ENCODE measurements at places on chromosomes 4 and X.

DNA sequence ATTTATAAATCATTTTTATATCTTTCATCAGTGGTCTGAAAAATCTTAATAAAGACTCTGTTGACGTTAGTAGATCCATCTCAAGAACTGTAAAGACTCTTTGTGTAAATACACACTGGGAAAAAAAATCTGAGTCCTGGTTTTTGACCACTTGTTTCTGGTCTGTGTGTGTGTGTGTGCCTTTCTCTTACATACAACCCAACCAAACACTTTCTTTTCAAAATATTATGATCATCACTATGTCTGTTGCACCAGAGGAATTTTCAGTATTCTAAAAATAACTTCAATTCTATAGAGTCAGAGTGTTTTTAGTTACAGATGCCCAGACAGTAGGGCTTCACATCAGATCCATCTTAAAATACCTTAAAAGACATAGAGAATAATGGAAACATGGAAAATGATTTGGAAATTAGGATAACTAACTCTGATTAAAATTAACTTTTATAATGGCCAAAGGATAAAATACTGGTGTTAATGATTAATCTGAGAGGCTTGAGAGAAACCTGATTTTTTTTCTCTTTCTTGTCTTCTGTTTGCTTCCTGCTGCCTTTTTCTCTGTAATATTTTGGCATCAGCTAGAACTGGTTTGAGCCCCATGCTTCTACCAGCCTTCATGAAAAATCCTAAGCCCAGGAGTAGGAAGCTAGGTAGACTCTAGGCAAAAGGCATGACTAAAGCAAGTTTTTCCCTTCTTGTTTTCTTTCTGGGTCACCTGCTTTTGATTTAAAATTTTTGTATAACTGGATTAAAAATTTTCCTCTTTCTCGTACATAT, 99.7 kb downstream of the ATXN3L start:
- no peak for DNase-seq

GRCh38 chr4:182973511-182973911, 56.3 kb upstream of the DCTD start:
- no peak for DNase-seq

- no peak for DNase-seq
Measured at GRCh38 chr4:61511716-61512488, 311.8 kb downstream of the ADGRL3 start.

- no peak for DNase-seq
Measured at GRCh38 chr4:98514741-98515469, 143.5 kb downstream of the TSPAN5 start.

GRCh38 chrX:139832718-139833309, 100.0 kb downstream of the ATP11C start:
- no peak for DNase-seq

GRCh38 chrX:120452131-120452530, 17.0 kb downstream of the LAMP2 start:
- peak; percentile 54 for DNase-seq

DNA sequence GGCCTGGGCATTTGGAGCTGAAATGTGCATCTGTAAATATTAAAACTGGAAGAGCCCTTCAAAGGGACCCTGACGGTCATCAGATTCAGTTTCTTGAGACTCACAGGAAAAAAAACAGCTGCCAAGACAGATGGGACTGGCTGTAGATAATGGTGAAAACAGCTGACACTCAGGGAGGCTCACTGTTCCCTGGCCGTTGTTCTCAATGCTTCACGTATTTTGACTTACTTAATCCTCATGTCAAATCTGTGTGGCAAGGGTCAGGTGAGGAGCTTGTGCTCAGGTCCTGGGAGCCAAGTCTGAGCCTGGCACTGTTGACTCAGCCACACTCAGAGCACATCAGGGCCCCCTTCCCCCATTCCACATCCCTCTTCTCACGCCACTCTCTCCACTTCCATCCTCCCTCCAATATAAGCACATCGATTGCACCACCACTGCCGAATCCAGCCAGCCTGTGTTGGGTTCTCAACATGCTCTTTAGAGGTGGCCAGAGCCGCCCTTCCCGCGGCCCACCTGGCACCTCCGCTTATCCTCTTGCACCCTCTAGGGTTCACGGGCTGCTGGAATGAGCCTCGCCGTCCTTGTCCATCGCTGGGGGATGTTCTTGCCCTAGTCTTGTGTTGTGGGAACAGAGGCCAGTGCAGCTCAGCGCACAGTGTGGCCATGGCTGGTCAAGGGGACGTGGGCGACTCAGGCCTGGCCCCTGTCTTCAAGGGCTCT, 40.1 kb downstream of the EVC start:
- peak; percentile 54 for DNase-seq

GRCh38 chr4:24248674-24249630, 335.4 kb downstream of the DHX15 start:
- DNase-seq, result no peak

DNA sequence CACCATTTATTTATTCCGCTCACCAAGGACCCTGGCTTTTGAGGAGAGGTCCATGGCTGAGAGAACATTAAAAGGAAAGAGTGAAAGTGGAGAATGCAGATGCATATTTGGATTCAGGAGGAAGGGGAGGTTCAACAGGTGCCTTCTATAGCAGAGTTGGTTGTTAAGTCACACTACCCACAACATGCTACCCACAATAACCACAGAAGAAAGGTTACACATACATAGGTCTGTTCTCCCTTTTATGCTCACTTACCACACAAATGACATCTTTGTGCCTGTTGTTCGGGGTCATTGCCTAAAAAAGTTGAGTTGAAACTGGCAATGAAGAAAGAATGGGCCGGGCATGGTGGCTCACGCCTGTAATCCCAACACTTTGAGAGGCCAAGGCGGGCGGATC, 587.4 kb downstream of the RPA4 start:
- no peak for DNase-seq

GRCh38 chr4:7973545-7973981, 33.9 kb upstream of the AFAP1 start:
- no peak for DNase-seq

GRCh38 chr4:28278676-28279075, 1418.0 kb downstream of the STIM2 start:
- DNase-seq, result no peak

DNA sequence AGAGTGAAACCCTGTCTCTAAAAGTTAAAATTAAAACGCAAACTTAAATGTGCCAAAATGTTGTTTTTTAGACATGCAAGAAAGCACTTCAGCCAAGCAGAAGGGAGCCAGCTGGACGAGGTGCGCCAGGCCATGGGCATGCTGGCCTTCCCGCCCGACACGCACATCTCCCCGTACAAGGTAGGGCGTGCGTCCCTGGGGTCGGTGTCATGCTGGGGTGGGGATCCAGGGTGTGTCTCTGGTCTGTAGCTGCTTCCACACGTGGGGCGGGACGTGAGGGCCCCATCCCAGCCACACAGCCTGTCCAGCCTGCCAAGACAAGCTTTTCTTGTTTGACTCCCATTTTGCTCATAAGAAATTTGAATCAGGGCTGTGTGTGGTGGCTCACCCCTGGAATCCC, 14.3 kb upstream of the UVSSA start:
- no peak for DNase-seq

- DNase-seq, result no peak
Measured at GRCh38 chrX:147699061-147699460, 212.7 kb upstream of the FMR1 start.

DNA sequence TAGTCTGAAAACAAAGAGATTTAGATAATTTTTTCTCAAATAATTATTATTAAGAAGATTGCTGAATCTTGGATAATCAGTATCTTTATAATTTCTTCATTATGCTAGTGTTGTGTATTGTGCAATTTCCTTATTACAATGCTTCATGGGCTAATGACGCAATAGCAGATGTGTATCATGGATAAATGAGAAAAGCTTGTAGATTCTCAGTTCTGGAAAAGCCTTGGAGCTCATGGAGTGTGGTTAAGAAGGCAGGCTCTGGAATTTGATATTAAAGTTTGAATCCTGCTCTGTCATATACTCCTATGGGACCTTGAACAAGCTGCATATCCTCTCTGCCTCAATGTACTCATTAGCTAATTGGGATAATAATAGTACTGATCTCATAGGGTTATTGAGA, 18.9 kb upstream of the CXCL8 start:
- no peak for DNase-seq

DNA sequence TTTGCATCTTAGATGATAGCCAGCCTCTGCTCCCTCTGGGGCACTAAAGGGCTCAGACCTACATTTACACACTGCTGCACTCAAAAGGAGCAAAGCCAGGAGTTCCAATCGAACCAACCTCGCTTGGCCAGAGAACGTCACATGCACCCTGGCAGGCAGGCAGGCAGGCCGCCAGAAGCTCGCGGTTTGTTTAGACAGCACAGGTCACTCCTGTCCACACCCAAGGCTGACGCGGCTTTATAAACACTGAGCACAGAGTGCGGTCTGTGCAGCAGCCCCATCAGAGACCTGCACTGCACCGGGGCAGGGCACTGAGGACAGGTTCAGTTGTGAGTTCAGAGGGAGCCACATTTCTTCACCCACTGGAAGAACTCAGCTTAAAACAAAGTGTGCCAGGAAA, 143.9 kb downstream of the BCOR start:
- no peak for DNase-seq

DNA sequence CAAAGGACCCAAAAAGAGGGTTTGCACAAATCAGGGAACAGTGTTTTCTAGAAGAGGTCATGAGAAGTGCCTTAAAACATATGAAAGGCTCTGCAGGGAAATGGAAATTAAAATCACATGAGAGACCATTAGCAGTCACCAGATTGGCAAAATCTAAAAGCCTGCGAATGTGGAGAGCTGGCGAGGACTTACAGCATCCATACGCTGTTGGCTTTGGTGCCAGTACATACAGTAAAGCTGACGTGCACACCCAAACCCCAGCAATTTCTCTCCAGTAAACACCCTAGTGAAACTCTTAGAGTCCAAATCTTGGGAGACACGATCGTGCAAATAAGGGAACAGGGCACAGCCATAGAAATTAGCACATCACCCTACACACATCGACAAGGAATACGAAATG, 25.4 kb upstream of the PPP2R2C start:
- no peak for DNase-seq

GRCh38 chrX:12994321-12994720, 19.4 kb downstream of the TMSB4X start:
- DNase-seq, result no peak

DNA sequence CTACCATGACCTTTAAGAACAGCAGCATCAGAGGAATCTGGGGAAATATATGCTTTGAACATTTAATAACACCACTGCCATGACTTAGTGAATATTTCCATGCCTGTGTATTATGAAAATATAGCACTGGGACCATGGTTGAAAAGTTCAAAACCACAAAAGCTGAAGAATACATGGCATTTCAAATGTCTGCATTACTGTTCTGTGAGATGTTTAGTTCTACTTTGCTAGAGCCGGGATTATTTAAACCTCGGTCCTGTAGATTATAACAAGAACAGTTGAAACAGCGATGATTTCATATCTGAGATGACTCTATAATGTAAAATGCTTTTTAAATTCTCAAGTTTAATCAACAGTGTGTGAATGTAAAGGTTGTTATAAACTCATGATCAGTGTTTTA, 126.7 kb upstream of the AGA start:
- DNase-seq, result no peak

DNA sequence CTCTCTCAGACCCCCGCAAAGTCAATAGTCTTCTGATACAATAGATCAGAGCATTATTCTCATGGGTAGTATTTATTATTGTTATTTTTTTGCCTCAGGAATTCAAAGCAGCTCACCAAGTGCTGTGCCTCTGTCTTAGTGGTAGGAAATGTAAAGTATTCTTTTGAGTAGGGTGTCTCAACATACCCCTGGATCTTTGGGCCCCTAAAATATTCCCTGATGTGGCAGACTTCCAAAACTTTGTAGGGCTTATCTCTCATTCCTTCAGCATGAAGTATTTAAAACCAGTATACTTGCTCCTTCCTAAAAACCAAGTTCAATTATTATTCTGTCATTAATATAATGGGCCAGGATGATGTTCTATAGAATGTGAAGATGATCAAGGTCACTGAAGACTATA, 115.3 kb upstream of the ZNF827 start:
- no peak for DNase-seq

DNA sequence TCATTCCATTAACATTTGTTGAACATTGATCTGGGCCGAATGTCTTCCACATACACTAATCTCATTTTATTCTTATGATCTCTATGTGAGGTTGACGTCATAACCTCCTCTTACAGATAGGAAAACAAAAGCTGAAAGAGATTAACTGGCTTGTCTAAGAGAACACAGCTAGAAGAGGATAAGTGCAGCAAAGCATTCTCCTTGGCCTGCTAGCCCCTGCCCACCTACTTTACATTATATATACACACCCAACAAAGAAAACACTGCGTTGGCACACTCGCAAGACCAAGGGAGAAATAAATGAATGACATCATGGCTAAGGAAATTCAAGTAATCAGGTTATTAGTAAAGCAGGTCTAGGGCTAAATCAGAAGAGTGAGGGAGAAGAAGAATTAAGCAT, 138.4 kb downstream of the PARM1 start:
- DNase-seq, result peak; percentile 20

DNA sequence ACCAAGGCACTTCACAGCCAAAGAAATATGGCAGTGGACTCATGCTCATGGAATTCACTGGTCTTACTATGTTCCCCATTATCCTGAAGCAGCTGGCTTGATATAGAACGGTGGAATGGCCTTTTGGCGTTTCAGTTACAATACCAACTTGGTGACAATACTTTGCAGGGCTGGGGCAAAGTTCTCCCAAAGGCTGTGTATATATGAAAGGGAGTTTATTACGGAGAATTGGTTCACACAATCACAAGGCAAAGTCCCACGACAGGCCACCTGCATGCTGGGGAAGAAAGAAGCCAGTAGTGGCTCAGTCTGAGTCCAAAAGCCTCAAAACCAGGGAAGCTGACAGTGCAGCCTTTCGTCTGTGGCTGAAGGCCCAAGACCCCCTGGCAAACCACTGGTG, 50.8 kb upstream of the SMARCAD1 start:
- no peak for DNase-seq

GRCh38 chrX:30364229-30364628, 55.0 kb upstream of the NR0B1 start:
- DNase-seq, result no peak

DNA sequence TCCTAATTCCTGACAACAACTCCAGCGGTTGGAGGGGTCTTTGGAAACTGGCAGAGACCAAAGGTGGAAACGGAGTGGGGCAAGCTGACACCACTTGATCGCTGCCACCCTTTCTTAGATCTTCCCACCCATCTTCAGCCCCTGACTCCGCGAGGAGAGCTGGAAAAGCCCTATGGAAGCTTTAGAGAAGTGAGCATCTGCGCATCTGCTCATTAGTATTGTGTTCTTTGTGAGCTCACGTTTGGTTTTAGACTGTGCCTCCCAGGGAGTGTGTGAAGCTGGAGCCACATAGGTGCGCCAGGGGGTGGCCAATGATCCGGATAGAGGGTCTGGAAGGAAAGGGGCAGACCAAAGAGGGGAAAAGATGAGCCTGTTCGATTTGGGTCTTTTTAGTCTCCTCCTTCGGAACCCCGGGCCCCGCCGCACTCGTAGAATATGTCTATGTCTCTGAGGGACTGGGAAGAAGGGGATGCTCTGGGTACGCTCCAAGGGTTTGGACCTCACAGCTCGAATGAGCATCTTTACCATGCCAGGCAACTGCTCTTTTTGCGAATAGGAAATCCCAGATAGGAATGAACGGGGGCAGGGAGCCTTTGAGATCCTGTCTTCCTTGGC, 578 bp upstream of the DKK2 start:
- DNase-seq, result peak; percentile 68
